Stimulated activated CD8-positive, alpha-beta memory T cell treated with anti-CD3 and anti-CD28 coated beads, Interleukin-4, amount 100 ng/mL, for 24 hours (primary cell): ENCODE measurements at places on chromosomes 13 and 19.

DNA sequence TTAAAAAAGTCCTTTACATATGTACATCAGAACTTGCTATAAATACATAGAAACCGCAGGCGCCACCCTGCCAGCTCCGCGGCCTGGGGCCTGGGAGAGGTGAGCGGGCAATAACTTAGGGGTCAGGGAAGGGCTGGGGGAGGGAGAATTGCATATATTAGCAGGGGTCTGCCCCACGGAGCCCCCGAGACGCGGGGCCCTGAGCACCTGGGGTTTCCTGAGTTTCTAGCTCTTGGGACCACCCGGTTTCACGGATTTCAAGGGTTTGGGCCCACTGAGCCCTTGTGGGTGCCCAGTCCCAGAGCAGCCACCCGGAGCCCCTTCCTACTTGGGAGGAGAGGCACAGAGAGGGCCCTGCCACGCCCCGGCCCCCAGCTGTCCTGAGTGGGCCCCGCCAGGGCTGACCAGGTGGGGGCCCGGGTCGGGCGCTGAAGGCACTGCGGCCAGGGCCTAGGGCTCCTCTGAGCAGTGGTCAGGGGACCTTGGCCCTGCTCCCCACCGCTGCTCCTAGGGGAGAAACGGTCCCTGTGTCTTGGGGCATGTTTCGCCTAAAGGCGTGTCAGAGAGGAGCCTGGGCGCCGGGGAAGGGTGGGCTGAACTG lies 4.0 kb downstream of the GPX4 start:
- no peak for DNase-seq

- DNase-seq, result no peak
These were observed 93.4 kb upstream of the EDNRB start for GRCh38 chr13:78012046-78012445.

DNA sequence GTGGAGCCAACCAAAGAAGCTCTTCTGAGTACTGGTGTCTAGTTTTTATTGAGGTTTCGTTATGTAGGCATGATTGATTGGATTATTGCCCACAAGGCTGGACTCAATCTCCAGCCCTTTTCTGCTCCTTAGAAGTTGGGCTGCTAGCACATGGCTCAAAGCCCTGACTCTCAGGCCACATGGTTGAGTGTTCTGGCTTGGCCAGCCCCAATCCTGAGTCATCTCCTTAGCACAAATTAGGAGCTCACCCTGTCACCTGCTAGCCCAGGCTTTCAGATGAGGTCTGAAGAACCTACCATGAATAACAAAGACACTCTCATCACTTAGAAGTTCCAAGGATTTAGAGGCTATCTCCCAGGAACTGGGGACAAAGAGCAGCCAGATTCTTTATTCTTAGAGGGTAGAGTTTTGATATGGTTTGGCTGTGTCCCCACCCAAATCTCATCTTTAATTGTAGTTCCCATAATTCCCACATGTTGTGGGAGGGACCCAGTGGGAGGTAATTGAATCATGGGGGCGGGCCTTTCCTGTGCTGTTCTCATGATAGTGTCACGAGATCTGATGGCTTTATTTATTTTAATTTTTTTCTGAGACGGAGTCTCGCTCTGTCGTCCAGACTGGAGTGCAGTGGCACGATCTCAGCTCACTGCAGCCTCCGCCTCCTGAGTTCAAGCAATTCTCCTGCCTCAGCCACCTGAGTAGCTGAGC lies 11.3 kb downstream of the DPY19L3 start:
- DNase-seq, result no peak

- DNase-seq, result no peak
These were observed 3.8 kb upstream of the KLK2 start for GRCh38 chr19:50869479-50869878.

- DNase-seq, result no peak
These were observed 216.4 kb downstream of the PCDH9 start for GRCh38 chr13:67013709-67014108.

DNA sequence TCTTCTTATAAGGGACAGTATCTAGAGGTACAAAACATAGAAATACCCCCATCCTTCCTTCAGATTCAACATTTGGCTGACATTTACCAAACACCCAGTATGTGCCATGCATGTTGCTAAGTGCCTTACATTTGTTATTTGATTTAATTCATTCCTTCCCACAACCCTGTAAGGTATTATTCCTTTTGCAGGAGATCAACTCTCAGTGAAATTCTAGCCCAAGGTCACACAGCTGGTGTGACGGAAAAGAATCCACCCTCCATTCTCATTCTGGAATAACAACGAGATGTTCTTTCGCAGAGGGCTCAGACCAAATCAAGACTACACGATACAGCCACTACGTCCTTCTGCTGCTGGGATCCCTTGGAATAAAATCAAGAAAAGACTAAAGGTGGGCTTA lies 67.8 kb downstream of the C13orf42 start:
- DNase-seq, result no peak

GRCh38 chr13:105502193-105502592 lies 1033.3 kb downstream of the EFNB2 start:
- no peak for DNase-seq
